ENCODE measurements at places on chromosomes 1 and 21.

DNA sequence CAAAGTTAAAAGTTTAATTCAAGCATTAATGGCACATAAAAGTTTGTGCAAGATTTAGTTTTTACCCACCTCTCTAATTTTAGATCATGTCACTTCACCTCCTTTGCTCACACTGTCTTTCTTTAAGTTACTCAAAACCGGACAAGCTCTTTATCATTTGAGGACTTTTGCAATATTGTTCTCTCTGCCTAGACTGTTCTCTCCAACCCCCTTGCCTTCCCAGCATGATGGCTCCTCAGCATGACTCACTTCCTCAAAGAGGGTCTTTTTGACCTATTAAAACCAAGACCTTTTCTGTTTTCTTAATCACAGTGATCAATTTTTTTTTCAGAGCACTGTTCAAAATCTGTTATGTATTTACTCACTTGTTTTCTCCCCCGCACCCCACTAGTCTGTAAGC, 61.3 kb downstream of the XKR8 start:
- no peak for DNase-seq

GRCh38 chr1:118826669-118827068, 161.5 kb downstream of the TBX15 start:
- no peak for DNase-seq

DNA sequence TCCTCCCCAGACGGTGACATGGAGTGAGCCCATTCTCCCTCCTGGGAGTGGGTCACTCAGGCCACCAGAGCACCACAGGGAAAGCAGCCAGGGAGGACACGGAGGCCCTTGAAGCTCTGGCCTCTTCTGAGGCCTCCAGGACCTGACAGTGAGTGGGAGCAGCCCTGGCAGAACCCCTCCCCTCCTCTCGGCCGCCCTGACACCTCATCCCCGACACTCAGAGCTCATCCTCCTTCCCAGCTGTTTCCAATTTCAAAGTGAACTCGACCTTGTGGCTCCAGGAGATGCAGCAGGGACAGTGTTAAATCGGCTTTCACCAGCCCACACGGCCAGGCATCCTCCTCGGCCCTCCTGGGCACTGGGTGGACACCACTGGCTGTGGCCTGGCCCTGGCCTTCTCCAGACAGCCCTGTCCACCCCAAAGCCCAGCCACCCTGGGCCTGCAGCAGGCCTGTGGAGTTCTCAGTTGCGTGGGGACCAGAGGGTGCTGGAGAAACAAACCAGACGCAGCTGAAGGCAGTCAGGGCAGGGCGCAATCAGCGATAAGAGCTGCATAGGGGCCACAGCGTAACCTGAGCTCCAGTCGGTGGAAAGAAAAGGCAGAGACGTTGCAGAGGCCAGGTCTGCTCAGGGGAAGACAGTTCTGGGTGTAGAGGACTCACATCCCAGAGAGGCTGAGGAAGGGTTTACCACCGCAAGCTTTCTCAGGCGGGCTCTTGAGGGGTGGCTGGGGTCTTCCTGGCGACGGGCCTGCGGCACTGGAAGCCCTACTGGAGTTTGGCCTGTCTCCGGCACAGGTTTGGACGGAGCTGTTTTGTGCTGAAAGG, 27.1 kb downstream of the FTCD start:
- peak; percentile 25 for DNase-seq

GRCh38 chr21:36125512-36126207, 9.2 kb upstream of the CBR3 start:
- DNase-seq, result peak; percentile 54

- DNase-seq, result peak; percentile 56
These were observed 52.0 kb downstream of the CD2 start for GRCh38 chr1:116806245-116806644.

DNA sequence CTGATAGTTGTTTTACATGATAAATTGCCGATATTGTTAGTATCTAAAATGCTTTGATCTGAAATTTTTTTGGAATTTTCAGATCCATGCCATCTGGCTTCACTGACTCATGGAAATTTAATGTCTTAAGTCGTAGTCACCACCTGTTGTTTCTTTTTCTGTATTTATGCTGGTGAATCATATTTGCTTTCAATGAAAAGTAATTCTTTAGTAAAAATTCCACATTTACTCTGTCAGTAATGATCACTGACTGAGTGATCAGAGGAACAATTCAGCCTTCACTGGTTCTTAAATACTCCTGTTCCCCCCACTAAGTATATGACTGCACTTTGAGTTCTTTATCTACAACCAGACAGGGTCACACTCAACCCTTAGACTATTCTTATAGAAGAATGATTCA, 185.6 kb upstream of the NRIP1 start:
- no peak for DNase-seq
